ENCODE measurements at places on chromosomes 2 and 18.

GRCh38 chr2:53036196-53036595 is 731.4 kb upstream of the CHAC2 start:
- DNase-seq = no peak

- DNase-seq = no peak
These were observed 1.2 kb downstream of the TXNL1 start for GRCh38 chr18:56637176-56637575.

- no peak for DNase-seq
These were observed 9.7 kb upstream of the EN1 start for GRCh38 chr2:118856978-118857676.

GRCh38 chr18:22466608-22467395 is 49.1 kb upstream of the CTAGE1 start:
- DNase-seq = no peak

- no peak for DNase-seq
These were observed 185.0 kb downstream of the DOK6 start for GRCh38 chr18:69585696-69586095.

DNA sequence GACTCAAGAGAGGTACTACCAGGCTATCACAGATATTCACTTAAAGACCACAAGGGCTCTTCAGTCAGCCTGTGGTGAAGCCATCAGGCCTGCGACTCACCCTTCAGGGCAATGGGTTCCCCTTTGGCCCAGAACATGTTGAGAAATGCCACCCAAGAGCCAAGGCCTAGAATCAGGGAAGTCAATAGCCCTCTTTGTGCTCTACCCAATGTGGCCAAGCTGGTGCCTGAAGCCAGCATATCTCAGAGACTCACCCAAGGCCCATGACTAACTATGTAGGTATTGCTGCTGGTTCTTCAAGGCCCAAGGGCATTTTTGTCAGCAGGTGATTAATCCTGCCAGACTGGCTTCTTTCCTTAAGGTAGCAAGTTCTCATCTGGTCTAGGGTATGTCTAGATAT is 338.9 kb upstream of the SETBP1 start:
- DNase-seq = no peak

DNA sequence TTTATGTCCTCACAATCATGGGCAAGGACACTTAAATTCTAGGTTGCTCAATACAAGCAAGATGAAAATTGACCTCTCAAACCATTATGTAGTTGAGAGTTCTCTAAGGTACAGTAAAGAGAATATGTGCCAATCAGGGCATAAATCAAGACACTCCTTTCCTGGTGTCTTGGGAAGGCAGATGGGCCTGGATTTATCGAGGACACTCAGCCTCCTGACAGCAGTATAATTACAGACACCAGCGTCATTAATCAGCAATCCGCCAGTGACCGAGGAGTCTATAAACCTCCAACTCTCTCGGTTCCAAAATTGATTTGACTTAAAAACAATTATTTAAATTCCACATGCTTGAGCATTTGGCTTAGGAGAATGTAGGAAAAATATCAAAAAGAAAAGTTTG is 75.7 kb upstream of the DAPL1 start:
- DNase-seq = no peak

- no peak for DNase-seq
These were observed 3.2 kb upstream of the GPR155 start for GRCh38 chr2:174490051-174490450.

- DNase-seq = no peak
These were observed 118.6 kb downstream of the MCFD2 start for GRCh38 chr2:46796843-46797625.

DNA sequence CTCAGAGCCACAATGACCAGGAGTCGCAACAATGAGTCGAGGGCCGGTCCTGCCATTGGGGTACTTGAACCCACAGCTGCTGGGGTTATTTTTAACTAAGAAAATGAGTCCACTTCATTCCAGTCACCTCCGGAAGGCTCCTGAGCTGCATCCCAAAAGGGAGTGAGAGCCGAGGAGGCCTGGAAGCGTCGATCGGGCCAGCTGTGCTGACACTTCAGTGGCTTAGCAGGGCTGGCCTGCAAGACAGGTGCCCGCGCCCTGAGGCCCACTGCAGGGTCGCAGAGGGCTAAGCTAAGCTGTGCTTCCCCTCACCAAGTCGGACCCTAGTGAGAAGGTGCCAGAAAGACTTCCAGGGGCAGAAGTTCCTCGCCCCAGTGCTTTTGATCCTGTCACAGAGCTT is 21.1 kb downstream of the TBC1D8 start:
- no peak for DNase-seq

DNA sequence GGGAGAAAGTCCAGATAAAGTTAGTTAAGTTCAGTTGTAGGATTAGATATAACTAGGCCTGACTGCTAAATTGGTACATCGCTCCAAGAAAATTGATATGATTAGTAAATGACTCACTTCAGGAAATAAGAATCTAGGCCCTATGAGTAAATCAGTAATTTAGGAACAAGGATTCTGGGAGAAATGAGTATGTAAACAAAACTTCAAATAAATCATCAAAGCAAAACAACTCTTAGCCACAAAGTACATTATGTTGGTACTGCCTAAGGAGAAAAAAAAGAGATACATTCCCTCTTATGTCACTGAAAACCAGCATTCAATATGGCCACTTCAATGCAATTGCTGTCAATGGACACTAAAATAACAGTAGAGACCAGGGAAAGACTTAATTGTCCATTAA is 529.1 kb downstream of the ZNF804A start:
- no peak for DNase-seq

DNA sequence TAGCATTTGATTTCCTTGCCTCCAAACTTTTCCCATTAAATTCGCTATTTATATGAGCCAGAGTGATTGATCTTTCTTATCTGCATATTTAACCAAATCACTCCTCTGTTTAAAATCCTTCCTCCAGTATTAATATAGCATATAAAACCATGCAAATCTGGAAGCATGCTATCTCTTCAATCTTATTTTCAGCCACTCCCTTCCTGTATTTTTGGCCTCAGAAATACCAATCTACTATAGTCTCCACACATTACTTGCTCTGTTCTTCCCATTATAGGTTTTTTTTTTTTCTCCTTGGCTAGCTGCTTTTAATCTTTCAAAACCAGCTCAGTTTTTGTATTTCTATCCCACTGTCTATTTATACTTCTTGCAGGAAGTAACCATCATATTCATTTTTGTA is 19.1 kb downstream of the MAP2 start:
- DNase-seq = no peak

DNA sequence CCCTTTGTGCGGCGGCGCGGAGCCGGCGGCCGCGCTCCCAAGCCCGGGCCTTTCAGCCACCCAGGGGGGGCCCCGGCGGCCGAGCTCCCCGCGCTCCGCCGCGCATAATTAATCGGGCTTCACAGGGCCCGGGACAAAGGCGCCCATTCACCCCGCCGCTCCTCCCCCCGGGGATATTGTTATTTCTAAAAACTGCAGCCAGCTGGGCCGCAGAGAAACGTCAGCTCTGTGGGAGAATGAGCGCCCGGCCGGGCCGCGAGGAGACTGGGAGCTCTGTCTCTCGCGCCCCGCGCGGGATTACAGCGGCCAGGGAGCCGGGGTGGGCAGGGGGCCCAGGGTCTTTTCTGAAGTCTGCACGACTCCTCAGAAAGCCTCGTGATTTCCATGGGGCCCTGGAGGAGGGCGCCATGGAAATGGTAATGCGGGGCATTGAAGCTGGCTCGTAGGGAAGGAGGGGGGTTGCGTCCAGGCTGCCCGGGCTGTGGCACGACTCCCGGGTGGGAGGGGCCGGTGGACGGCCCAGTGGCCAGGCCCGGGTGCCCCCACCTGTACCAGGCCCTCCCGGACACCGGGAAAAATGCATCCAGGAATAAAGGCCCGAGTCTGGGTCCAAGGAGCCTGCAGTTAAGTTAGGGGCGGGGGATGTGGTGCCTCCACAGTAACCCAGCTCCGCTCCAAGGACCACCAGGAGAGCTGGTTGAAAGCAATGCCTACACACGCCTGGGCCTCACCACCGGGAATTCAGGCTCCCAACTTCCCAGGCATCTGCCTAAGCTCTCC is 125.3 kb downstream of the ZFP36L2 start:
- no peak for DNase-seq

- no peak for DNase-seq
These were observed 13.2 kb downstream of the GALR1 start for GRCh38 chr18:77262643-77263465.

DNA sequence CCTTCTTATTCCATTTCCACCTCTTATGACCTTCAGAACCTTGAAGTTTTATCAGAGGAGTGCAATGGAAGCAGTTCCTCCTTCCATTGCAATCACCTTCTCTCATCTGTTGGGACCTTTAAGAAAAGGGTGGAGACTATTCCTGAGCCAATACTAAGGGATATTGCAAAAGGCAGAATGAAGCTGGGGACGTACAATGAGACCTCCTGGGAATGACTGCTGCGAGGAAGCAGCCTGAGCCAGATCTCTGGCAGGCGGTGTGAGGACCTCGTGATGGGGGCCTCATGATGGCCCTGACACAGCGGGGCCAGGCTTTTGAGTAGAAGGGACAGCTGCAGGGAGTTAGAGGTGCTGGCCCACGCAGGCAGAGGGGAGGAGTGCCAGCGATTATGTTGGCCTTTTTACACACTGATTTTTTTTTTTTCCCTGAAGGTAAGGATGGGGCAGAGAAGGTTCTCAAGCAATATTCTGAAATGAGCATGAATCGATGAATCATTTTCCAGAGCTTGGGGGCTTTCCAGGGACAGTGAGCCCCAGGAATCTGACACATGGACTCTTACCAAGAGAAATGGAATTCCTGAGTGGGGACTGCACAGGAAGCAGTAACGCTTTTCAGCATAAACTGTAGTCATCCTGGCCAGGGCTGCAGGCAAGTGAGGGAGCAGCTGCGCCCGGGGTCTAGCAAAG is 40.0 kb upstream of the LAPTM4A start:
- DNase-seq = no peak

DNA sequence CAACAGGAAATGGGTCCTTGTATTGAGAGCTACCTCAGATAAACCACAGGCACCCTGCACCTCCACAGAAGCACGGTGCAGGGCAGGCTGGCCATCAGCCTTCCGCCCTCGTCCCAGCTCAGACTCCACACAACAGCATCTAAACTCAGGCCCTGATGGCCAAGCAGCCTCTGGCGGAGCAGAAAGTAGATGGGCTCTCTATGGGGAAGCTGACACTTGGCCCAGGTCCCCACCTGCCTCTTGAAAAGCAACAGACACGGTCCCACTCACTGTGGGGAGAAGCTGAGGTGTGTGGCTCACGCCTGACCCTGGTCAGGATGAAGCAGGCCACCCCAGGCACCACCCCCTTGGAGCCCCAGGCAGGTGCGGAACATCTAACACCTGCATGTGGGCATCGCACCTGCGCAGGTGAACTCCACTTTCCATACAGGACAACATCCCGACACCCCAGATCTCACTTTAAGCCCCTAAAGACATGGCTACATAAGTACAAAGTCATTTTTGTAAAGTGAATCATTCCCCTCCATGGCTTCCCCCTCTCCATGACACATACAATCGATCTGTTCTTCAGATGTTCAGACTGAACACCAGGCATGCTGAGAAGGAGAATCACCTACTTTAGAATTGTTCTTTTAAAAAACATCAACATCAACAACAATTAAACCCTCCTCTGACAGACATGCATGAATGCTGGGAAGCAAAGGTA is 208.4 kb downstream of the ZBTB7C start:
- DNase-seq = no peak

DNA sequence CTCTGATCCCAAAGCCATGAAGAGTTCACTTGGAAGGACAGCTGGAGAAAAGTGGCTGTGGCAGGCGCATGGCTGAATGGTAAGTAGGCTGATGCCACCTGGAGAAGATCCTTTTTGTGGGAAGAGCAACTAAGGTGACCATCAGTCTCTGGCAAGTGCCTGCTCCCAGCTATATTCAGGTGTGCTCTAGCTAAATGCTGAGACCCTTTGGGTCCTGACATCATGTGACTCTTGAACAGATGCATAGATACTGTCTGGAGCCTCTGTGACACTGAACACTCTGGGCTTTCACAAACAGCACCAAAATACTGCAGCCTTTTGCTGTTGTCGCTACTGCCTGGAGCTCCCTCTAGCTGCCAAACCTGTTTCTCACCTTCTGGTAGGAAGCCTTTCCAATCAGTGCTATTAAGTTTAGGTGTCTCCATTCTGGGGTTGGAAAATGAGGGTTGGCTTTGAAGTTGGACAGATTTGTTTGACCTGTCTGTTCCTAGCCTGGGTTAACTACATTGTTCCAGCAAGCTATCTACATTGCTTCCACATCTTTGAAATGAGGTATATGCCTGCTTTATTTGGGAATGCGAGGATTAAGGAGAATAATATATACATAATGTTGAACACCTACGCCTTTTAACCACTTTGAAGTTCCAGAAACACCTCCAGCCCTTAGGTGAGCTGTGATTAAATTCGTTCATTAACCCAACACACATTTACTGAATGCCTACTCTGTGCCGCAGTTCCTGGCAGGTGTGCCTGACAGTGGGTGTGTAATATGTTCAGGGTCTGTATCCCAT is 3.1 kb downstream of the EGR4 start:
- DNase-seq = no peak

DNA sequence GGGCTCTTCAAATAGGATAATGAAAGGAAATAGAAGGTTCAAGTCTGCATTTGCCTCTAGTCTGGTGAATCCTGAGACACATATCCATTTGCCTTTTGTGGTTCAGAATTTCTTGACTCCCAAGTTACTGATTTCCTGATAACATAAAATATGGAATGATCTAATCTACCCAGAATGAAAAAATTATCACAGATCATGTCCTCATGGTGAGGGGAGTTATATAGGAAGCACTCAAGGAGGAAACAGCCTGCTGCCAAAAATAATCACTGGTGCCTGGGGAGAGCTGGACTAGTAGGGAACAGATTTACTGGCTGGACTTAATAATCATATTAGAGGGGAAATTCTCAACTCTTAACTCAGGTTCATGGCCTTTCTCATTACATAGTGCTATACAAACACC is 95.5 kb upstream of the STK17B start:
- DNase-seq = no peak

GRCh38 chr2:7607441-7608173 is 690.4 kb downstream of the RNF144A start:
- DNase-seq = no peak

GRCh38 chr2:213279116-213279620 is 5.1 kb upstream of the SPAG16 start:
- no peak for DNase-seq

- no peak for DNase-seq
These were observed 116.0 kb downstream of the SETBP1 start for GRCh38 chr18:44796429-44797428.

GRCh38 chr18:1026930-1027329 is 122.3 kb downstream of the ADCYAP1 start:
- no peak for DNase-seq

Measured in glomerular endothelial cell (primary cell).